Activated CD8-positive, alpha-beta memory T cell treated with anti-CD3 and anti-CD28 coated beads, Interleukin-2, amount 50 U/mL, for 48 hours (primary cell): ENCODE measurements at places on chromosomes 7 and 10.

DNA sequence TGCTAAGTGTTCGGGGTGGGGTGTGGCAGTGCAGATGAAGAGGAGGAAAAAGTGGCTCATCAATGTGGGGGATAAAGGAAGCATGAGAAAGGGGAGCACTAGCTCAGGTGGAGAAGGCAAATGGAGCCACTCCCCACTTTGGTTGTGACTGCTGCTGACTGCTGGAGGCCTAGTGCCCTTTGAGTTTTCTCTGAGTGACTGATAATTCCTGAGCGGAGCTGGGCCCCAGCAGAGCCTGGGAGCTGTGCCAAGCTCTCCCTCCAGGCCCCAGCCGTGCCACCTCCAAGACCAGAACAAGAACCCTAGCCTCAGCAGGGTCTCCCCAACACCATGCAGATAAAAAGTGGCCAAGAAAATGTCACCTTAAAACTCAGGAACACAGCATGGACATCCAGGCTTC is 9.7 kb upstream of the RASSF4 start:
- no peak for DNase-seq

DNA sequence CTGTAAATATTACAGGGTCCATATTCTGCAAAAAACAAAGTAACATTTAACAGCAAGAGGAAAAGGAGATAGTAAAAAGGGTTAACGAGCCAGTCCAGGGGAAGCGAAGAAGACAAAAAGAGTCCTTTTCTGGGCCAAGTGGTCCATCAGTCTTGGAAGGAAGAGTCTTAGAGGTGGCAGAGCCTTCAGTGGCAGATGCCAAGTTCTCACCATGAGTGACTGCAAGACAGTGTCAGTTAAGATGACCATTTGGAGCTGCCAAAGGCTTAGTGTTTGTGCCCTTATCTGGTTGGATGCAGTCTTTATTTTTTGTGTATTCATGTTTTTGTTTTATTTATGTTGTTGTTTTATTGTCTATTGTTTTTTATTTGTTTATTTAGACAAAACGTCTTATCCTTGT is 125.7 kb upstream of the LANCL2 start:
- no peak for DNase-seq

- no peak for DNase-seq
Measured at GRCh38 chr7:129464194-129464593, 30.0 kb downstream of the STRIP2 start.

DNA sequence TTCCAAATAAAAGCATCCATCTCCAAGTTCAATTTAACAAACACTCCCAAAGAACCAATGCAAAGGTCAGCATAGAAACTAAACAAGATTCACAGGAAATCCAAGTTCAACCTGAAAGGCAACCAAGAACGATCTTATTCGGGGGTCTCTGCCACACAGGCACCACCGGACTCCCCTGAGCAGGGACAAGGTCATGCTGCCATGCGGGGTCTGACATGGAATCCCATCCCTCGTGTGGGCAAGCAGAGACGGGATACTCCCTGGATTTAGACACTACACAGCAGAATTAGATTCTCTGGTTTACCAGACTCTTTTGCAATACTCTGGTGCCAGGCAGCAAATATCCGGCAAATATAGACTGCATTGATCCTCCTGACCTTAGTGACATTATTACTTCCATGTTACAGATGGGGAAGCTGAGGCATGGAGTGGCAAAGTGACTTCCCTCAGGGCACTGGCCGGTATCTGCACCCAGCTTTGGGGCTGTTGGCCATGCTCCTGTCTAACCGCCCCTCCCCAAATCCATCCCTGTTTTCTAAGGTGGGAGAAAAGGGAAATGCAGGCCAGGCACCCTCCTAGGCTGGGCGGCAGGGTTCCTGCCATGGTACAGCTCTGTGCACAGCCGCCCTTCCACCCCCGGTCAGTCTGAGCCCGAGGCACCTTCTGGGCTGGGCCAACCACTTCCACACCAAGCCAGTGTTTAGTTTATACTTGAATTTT is 111.8 kb downstream of the VIPR2 start:
- DNase-seq, result peak; percentile 32

- DNase-seq, result no peak
Measured at GRCh38 chr10:27494116-27494805, 9.8 kb upstream of the RAB18 start.

- no peak for DNase-seq
Measured at GRCh38 chr10:112855134-112855533, 94.9 kb upstream of the TCF7L2 start.

DNA sequence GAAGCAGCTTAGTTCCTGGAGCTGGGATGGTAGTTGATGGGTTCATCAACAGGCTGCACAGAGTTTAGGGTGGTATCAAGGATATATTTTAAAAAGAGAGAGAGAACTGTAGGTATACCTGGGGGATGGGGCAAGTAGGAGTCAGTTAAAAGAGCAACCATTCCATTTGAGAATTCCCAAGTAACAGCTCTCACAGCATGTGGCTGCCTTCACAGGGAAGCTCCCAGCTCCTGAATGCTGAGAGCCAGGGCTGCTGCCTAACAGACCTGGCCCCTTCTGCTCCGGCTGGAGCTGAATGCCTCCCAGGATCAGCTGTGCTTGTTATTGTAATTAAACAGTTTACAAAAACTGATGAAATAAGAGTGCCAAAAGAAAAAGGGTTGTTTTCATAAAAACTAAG is 58.8 kb upstream of the GPR26 start:
- no peak for DNase-seq

GRCh38 chr10:8416192-8416701 is 361.8 kb downstream of the GATA3 start:
- no peak for DNase-seq

DNA sequence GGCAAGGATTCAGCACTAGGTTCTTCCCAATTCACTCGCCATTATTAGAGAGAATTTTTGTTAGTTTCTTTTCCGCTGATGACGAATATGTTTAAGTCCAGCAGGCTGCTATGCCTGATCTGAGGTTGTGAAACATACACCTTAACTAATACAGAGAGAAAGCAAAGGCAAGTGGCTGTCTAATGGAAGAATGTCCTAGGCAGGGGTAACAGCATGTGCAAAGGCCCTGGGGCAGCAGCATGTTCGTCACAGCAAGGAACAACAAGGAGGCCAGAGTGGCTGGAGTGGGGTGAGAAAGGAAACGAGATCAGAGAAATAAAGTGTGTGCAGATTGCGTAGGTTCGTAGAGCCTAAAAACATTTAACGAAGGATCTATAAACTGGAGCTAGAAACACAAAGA is 35.4 kb upstream of the CCDC7 start:
- no peak for DNase-seq

GRCh38 chr7:157041004-157041403 is 30.5 kb upstream of the MNX1 start:
- peak; percentile 26 for DNase-seq

- no peak for DNase-seq
Measured at GRCh38 chr10:6406220-6407033, 173.6 kb downstream of the PRKCQ start.

GRCh38 chr7:83306502-83306901 is 143.8 kb upstream of the PCLO start:
- DNase-seq, result no peak

GRCh38 chr7:154859747-154860620 is 142.9 kb downstream of the PAXIP1 start:
- no peak for DNase-seq

DNA sequence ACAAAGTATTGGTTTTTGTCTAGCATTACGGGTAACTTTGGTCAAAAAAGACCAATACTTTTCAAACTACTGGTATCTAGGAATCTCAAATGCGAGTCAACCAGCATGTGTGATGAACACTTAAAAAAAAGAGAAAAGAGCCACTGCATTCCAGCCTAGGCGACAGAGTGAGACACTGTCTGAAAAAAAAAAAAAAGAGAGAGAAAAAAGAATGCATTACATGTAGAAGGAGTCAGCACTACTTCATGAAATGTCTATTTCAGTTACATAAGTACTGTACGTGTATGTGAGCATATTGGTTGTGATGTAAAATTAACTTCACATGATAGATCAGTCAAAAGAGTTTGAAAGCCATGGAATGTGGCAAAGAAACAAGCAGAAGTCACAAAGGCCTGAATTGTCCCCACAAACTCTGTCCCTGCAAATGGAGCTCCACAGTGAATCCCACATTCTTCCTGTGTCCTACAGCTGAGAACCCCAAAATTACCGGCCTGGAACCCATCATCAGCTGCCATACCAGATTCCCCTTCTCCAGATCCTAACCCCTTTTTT is 1.6 kb downstream of the DENND11 start:
- DNase-seq, result no peak

DNA sequence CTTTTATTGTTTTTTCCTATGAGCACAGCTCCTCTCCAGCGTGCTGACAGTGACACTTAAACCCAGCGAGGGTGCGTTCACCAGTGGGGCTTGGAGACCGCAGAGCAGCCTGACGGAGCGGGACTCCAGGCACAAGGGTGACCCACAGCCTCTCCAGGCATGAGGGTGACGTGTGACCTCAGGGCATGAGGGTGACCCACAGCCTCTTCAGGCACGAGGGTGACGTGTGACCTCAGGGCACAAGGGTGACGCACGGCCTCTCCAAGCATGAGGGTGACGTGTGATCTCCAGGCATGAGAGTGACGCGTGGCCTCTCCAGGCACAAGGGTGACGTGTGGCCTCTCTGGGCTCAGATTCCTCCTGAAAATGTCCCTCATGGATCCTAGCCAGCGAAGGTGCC is 164.3 kb upstream of the TCERG1L start:
- DNase-seq, result no peak

- DNase-seq, result peak; percentile 77
Measured at GRCh38 chr7:43758029-43758821, at the start of gene BLVRA. Gene BLVRA, plus strand, starts transcription at chr7:43758680. Its CDS starts 12,479 bp downstream, at chr7:43771159.

DNA sequence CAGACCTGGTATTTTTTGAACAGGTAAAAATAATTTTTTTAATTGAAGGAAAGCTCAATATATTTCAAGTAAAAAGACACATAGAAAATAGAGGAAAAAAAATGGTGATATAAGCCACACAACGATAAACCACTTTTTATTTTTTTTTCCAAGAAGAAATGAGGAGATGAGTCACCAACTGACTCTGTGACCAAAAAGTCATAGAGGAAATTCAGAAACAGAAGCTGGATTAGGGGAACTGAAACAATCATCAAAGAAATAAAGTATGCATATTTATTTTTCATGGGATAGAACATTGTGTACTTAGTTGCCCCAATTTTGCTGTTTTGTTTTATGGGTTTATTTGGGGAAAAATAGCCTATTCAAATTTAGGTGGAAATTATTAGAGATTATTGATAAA is 176.8 kb upstream of the AGR3 start:
- no peak for DNase-seq

DNA sequence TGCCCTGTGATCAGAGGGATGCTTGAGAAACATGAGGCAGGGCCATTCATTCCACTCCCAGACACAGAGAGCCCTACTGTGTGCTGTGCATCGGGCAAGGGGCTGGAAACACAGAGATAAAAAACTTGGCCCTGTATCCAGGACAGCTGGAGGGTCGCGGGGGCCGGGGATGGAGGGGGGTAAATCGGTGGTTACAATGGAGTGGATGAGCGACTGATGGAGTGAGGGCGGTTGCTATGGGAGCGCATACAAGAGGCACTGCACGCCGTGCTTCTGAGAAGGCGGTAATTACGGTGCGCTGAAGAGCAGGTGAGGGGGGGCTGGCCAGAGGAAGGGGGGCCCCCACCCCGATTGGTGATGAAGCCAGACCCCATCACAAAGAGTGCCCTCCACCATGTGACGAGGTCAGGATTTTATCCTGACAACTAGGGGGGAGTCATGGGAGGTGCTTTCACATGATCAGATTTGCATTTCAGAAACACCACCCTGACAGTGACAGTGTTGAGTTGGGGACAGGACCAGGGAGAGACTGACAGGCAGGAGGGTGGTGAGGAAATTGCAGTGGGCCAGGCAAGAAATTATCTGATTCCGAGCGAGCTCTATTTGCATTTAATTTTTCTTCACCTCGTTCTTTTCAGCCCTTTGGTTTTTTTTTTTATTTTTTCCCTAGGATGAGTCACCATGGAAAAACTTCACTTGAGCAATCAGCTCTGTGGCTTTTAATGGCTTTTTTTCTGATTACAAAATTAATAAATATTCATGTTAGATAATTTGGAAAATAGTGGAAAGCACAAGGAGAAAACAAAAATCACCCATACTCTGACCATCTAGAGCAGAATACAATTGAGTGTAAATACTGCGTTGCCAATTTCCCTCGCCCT is 7.8 kb downstream of the CPA5 start:
- DNase-seq, result no peak

- no peak for DNase-seq
Measured at GRCh38 chr7:134826105-134826504, 46.7 kb downstream of the CALD1 start.

DNA sequence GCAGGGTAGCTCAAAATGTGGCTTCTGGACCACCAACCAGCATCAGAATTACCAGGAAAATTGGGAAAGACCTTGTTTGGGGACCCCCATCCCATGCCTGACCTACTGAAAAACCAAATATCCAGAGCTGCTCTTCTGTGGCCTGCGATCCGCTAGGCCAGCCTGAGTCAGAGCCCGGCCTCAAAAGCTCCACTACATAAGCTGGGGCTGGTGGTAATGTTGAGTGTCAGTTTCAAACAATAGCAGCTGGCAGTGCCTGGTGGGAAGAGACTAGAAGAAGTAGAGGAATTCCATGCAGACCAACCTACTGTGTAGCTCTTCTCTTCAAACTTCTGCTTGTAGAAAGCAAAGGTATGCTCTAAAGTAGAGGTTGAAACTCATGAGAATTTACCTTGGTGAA is 52.0 kb downstream of the KLRG2 start:
- DNase-seq, result peak; percentile 35

- DNase-seq, result no peak
Measured at GRCh38 chr7:139696552-139696951, 81.2 kb downstream of the HIPK2 start.

GRCh38 chr7:150388709-150389531 is 9.8 kb downstream of the ZNF775 start:
- DNase-seq, result no peak

DNA sequence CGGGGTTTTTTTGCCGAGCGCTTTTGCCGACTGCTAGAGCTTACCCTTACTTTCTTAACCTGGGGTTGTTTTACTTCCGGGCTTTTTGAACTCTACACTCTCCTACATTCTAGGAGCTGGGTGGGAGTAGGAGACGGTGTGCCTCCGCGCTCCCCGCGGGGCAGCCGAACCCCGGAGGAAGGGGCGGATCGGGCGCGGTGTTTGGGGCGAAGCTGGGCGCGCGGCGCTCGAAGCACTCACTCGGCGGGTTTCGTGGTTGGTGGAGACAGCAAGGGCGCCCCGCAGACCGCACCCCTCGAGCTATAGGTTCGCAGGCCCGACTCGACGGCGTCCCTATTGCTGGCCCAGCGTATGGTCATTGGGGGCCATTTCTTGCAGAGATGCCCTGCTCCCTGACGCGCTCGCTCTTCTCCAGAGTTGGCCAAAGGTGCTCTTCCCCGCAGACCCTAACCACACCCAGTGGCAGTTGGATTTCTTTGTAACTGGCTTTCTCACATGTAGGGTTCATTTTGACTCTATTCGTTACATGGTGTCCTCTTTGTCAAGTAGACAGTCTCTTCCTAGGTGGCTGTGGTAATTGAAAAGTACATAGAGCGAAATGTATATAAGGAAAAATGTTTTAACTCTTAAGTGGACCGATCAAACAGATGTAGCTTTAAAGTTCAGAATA is 364 bp downstream of the ZNF518A start:
- peak; percentile 88 for DNase-seq
